C1 segment of cervical spinal cord (tissue), 14 donors: ENCODE measurements at places on chromosomes 7 and 10.

GRCh38 chr10:91520661-91521060 lies 110.5 kb downstream of the HECTD2 start:
- DNase-seq, result no peak

DNA sequence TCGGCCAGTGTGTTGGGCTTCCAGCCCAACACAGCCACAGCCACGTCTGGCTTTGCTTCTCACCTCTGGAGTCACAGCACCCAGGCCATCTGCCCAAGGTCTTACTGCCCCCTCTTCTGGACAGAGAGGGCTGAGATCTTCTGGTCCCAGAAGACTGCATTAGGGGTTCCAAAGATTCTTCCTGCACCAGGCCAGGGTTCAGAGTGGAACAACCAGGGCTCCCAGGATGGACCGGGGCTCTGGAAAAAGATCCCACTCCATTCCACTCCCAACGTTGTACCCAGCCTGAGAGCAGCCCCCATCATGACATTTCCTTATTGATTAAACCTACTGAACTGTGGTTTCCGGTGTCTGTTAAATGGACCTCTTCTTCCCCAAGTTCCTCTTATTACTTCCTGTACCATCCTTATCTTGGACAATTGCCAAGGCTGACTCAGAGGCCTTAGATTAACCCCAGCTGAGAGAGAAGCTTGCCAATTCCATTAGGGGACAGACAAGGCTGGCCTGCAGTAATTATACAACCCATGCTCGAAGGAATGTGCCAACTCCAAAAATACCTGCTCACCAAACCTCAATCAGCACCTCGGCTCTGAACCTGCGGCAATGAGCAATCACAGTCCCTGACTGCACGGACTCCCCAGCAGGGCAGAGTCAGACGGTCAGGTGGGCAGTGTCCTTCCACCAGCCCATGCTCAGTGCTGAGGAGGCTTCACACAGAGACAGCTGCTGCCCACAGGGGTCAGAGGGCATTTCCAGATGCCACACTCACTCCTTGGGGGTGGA lies 47.9 kb upstream of the NPFFR1 start:
- DNase-seq, result no peak

DNA sequence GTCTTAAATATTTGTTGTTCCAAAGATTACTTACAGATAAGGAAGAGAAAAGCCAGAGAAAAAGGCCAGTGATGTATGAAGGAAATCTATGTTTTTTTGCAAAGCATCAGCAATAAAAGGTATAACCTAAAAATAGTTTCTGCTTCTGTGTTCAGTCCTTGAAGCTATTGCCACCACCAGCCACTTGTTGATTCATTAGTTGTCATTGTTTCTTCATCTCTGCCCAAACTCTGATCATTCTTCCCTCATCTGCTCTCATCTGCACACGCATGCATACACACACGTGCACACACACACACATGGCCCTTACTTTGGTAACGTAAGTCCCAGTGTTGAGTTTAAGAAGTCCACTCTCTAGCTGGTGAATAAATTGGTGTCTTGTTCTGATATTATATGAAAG lies 540.7 kb downstream of the GATA3 start:
- no peak for DNase-seq

- no peak for DNase-seq
Measured at GRCh38 chr10:103080891-103081581, 112.0 kb downstream of the NT5C2 start.

DNA sequence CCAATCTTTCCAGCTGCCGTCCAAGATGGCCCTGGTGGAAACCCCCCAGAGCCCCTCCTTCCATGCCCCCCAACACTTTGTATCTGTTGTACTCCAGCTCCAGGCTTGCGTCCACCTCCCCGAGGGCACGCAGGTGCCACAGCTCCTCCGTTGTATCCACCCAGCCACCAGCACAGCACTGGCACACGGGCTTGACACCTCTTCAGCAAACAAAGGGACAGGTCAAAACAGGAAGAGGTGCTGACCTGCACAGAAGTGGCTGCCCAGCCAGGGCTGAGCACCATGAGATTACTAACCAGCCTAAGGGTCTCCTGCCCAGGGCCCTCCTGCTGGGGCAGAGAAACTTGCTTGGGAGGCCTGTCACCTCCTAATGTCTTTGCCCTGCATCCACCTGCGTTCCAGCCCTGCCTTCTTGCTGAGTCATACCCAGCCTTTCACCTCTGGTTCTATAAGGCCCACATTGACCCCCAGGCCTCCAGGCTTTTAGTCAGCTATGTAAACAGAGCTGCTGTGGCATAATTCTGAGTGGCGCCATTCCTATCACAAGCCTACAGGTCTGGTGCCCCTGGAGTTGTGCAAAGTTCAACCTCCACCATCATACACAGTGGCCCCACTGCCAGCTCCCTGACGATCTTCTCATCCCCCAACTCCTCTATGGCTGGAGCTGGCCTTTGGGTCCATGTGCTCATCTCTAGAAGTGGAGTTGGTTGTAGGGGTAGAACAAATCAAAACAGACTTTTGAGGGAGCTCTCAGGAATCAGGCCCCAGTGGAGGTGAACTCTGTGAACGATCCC lies 20.9 kb downstream of the SLC29A3 start:
- DNase-seq, result no peak

DNA sequence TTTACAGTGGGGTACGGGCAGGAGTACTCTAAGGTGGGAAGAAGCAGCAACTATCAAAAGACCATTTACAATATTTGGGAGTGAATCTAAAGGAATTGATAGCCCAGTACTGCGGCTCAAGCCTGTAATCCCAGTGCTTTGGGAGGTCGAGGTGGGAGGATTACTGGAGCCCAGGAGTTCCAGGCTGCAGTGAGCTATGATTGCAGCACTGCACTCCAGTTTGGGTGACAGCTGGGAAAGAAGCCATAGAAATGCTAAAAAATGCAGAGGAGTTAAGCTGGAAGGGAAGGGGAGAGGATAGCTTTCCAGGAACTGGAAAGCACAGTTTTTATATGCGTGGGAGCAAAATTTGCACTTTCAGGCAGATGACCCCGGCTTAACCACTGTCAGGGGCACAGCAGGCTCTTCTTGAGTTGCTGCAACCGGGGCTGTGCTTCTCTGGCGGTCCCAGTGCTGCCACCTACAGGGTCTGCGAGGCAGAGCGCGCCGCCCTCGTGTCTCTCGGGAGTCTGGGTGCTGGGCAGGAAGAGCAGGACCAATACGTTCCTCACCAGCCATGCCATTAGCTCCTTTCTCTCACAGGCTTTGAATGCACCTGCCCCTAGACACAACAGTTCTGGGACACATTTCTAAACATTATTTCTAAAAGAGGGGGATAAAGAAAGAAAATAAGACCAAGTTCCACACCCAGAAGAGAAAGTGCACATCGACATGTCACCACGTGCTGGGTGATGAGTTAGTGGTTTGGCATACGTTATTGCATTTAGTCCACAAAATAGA lies 10.1 kb upstream of the BMPER start:
- peak; percentile 13 for DNase-seq
